ENCODE measurements at places on chromosomes 2 and 18. TPM values are rescaled to one million over a fixed set of nuclear protein-coding genes. Genes with fewer than 3 reads are reported as not detected.

DNA sequence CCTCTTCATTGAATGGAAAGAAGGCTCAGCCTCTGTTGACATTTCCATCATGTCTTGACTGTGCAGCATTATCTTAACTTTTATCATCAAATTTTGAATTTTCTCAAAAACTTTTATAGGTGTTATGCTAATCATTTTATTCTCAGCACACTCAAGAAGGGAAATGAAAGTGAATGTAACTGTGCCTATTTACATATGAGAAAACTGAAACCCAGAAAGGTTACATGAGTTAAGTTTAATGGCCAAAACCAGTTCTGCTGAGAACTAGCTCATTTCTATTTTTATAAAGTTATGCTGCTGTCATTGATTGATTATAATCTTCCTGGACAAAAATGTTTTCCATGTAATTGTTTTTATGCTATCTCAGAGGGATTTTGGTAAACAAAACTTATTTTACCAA is 618.8 kb upstream of the NRXN1 start:
- no peak for DNase-seq

DNA sequence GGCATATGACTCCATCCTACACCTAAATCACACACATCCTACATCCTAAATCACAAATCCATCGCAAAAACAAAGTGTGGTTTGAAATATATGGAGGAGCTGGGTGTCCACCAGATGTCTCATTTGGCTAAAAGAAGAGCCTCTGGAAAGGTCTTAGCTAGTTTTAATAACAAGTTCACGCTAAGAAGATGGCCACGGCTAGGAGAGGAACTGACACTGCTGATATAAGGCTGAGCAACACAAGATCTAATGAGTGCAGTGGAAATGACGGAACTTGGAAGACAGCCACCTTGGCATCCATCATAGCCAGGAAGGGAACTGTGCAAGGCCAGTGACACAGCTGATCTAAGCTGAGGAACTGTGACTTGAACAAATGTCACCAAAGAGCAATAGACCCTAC is 60.0 kb upstream of the AGAP1 start:
- DNase-seq = no peak

GRCh38 chr18:65057439-65058083 is 693.3 kb upstream of the CDH7 start:
- DNase-seq = no peak

DNA sequence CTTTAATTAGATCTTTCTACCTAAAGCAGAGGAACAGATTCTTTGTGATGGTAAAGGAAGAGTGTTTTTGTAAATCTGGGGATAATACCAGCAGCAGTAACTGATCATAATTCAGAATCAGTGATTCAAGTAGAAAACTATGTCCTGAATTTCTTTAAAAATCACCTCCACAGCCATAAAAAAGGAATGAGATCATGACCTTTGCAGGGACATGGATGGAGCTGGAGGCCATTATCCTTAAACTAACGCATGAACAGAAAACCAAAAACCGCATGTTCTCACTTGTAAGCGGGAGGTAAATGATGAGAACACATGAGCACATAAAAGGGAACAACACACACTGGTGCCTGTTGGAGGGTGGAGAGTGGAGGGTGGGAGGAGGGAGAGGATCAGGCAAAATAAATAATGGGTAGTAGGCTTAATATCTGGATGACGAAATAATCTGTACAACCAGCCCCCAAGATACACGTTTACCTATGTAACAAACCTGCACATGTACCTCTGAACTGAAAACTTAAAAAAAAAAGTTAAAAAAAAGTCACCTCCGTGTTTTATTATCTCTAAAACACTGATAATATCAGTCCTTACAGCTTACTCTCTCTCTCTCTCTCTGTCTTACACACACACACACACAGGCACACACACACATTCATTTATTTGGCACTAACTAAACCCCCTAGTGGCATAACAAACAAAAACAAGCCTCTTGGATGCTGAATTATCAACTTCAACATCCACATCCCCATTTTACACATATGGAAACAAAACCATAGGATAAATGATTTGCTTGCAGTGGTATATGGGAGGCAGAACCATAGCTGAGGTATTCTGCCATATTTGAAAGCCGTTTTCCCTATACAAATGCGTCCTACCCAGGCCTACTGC is 1.4 kb downstream of the TM4SF20 start:
- peak; percentile 18 for DNase-seq

Gene CPLX4
- not detected for total RNA-seq

All from GM23338 (cell line).